ENCODE measurements at places on chromosomes 5 and 9. TPM values are rescaled to one million over a fixed set of nuclear protein-coding genes. Genes with fewer than 3 reads are reported as not detected.

WDR38 gene
- not detected for total RNA-seq

DNA sequence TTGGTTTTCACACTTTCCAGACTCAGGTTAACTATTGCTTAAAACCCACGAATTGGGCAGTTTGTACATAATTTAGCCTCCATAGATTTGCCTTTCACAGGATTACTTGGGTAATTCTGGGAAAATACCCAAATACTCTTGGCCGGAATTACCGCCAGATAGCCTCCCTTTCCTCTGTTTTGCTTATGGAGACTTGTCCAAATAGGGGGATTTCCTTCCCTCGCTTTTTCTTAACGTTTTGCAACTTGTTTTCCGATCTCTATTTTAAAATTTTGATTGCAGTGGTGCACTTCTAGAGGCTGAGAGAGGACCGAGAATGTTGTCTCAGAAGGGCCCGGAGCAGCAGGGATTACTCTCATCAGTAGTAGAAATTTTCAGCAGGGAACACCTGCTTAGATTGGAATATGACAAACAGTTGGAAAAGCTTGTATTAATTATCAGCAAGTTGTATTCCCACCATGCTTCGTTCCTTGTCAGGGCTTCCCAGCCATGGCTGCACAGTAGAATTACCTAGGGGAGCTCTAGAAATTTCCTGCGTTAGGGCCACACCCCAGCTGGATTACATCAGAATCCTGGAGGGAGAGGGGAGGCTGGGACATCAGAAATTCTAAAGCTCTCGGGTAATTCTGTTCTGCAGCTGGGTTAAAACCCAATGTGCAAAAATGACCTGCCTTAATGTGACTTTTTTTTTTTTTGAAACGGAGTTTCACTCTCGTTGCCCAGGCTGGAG lies 329.1 kb downstream of the SH3GL2 start:
- DNase-seq, result no peak

LAMC3 gene
- total RNA-seq, result 0.44 TPM

DNA sequence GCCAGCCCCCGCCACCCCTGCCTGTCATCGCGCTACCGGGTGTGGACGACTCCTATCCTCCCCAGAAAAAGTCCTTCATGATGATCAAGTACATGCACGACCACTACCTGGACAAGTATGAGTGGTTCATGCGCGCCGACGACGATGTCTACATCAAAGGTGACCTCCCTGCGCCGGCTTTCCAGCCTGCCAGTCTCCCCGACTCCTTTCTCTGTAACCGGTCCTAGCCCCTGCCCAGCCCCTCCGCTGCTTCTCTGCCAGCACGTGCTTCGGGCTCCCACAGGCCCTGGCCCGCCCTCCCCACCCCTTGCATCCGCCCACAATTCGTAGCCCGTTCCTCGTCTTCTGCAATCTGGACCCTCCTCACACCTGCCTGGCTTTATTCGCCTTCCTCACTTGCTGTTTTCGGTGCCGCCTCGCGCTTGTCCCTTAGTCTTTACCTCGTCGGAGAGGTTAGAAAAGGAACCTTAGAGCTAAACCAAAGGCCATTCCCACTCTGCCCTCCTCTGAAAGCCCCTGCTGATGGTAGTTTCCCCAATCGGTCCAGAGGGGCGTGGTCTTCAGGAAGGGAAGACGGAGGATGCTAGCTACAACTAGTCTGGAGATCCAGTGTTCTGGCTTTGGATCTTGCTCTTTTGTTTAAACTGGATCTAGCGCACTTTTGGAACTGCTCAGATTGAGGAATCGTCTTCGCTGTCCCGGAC lies 1.4 kb downstream of the CHSY3 start:
- DNase-seq, result no peak

GRCh38 chr5:177495243-177496060 lies 2.0 kb downstream of the PDLIM7 start:
- DNase-seq, result no peak

LECT2 gene
- 0.70 TPM for total RNA-seq

DNA sequence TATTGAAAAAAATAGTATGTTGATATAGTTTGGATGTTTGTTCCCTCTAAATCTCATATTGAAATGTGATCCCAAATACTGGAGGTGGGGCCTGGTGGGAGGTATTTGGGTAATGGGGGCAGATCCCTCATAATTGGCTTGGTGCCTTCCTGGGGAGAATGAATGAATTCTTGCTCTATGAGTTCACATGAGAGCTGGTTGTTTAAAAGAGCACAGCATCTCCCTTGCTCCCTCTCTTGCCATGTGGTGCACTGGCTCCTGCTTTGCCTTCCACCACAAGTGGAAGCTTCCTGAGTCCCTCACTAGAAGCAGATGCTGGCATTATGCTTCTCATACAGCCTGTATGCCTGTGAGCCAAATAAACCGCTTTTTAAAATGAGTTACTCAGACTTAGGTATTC lies 154.8 kb downstream of the ADAMTS6 start:
- DNase-seq, result no peak

DNA sequence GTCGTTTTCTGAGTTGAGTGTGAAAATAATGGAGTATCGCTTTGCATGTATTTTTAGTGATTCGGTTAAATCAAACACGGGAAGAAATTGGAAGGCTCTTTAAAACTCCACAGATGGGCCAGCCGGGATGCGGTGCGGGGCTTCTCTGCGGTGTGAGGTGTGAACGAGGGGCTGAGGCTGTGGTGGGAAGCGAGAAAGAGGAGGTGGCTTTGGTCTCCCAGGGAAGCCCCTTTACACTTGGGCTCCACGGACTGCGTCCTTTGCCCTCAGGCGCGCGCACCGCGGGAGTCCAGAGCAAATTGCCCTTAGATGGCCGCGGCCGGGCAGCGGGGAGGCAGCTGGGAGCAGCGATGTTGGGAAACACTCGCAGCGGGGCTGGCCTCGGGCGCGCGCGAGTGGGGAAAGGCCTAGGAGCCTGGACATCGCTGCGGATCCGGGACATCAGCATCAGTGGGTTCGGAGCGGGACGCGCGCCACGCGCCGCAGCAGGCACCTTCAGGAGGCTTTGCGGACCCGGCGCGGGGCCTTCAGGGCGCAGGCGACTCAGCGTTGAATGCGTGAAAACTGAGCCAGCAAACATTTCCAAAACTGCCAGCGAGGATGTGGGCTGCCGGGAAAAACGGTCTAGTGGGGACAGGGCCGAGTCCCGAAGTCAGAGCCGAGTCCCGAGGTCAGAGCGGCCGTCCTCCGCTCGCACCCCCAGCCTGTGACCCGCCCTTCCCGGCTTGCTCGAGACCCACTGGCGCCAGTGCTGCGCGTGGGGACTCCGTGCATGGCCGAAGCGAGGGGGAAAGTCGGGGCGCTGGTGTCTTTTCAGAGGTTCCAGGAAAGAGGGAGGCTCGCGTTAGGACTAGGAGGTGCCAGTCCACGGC lies 6.5 kb downstream of the IRX1 start:
- no peak for DNase-seq

Data from Caco-2 (cell line).